ENCODE measurements at places on chromosomes 7 and 10.

GRCh38 chr10:80324086-80324485, 32.5 kb downstream of the DYDC1 start:
- DNase-seq, result no peak

DNA sequence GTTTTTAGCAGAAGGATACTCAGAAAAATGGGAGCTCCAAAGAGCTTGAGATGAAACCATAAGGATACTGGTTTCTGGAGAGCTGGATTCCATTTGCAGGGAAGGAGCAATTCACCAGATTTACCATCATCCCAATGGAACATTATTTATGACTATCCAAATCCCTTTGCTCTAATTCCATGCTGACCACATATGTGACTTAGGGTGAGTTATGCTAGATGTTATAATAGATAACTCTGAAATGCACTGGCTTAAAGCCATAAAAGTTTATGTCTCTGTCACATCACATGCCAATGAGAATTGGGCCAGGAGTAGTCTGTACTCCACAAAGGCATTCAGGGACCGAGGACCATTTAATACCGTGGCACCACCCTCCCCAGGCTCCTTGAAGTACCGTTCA, 185.2 kb downstream of the SKIDA1 start:
- no peak for DNase-seq

DNA sequence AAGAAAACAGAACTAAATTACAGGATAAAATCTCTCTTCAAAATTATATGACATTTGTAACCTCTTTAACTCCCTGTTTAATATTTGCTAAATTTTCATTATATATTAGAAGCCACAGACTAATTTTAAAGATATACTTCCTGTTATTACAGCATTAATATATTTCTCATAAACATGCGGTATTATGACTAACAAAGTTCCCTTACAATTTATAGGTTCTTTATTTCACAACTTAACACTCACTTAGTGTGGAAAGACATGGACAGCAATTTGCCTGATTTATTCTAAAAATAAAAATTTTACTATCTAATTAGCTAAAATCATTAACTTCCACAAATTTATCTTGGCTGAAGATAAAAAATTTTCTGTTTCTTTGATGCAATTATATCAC, 29.0 kb downstream of the CTNNA3 start:
- DNase-seq, result no peak

GRCh38 chr7:47763063-47763974, 181.4 kb upstream of the TNS3 start:
- no peak for DNase-seq

GRCh38 chr7:41536122-41536872, 166.6 kb downstream of the INHBA start:
- no peak for DNase-seq

- peak; percentile 96 for DNase-seq
These were observed at the start of gene RBM17 for GRCh38 chr10:6088721-6089333. Gene RBM17, plus strand, starts transcription at chr10:6089034. Its CDS starts 8,032 bp downstream, at chr10:6097066.

- no peak for DNase-seq
These were observed 30.5 kb downstream of the NSUN6 start for GRCh38 chr10:18620856-18621255.

DNA sequence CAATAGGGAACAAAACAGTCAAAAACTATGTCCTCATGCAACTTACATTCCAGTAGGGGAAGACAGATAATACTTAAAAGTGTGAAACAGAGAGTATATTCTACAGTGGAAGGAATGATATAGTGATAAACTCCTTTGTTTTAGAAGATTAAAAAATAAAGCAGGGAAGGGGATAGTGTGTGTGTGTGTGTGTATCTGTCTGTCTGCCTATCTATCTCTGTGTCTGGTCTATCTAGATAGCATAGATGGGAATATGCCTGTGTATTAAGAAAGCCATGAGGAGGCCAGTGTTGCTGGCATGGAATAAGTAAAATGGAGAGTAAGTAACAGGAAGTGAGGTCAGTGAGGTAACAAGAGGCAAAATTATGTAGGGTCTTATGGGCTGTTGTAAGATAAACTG, 42.2 kb downstream of the EXOC6 start:
- DNase-seq, result no peak

GRCh38 chr7:27684491-27684890, 21.8 kb upstream of the HIBADH start:
- DNase-seq, result no peak

DNA sequence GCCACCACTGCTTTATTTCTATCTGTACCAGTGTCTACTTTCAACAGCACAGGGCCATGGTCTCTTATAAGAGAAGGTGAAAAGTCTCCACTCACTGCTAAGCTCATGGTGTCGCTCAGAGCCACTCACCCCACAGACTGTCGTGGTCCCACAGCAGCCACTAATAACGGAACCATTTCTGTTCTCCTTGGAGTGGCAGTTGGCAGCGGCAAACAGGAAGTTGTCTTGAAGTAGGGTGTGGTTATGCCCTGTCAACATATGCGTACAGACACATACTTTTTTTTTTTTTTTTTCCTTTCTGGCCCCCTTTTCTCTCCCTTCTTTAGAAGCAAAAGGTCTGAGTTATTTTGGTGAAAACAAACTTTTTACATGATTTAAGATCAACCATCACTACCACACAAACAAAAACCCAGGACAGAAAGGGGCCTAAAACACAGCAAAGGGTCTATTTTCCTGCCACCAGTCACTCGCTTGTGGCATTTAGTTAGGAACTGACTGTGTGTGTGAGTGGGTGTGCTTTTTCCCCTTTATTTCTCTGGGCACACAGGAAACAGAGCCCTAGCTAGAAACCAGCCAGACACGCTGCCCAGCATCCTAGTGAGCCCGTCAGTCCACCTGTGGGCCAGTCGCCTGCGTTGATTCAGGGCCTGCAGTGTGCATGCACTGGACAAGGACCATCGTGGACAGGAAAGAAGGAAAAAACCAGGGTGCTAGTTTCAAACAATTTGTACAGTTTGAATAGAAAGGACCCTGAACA, 96.7 kb upstream of the EFCAB10 start:
- no peak for DNase-seq

DNA sequence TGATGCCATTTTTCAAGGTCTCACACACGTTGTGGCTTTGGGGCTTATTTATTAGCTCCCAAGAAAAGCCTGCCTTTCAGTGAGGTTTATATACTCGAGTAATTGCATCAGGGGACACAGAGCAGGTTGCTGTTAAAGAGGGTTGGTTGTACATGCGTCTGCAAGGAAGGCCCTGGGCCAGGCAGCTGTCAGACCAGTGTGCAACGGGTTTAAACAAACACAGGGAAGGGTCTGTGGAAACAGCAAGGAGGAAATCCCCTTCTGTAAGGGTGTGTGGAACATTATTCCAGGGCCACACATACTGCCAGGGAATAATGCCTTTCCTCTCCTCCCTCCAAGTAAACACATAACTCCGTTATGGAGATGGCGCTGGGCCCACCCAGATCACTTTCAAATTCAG, 1.7 kb upstream of the CHST15 start:
- no peak for DNase-seq

- no peak for DNase-seq
These were observed 7.2 kb upstream of the CADPS2 start for GRCh38 chr7:122893486-122893885.

GRCh38 chr10:44968091-44968490, 8.5 kb downstream of the RASSF4 start:
- DNase-seq, result no peak

DNA sequence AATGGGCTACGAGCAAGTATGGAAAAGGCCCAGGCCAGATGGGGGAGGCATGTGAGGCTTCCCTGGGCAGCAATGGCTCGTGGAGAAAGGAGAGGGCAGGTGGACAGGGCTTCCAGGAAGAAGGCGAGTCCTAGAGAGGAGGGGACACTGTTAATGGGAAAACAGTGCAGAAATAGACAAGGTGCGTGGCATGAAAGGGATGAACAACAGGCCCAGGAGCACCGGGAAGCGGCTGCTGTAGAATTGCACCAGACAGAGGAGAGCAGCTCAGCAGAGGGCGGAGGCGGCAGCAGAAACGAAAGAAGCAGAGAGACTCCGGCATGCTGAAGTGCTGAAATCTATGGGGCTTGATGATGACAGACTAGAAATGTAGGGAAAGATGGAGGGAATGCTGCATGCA, 102.1 kb downstream of the PIP4K2A start:
- DNase-seq, result no peak

DNA sequence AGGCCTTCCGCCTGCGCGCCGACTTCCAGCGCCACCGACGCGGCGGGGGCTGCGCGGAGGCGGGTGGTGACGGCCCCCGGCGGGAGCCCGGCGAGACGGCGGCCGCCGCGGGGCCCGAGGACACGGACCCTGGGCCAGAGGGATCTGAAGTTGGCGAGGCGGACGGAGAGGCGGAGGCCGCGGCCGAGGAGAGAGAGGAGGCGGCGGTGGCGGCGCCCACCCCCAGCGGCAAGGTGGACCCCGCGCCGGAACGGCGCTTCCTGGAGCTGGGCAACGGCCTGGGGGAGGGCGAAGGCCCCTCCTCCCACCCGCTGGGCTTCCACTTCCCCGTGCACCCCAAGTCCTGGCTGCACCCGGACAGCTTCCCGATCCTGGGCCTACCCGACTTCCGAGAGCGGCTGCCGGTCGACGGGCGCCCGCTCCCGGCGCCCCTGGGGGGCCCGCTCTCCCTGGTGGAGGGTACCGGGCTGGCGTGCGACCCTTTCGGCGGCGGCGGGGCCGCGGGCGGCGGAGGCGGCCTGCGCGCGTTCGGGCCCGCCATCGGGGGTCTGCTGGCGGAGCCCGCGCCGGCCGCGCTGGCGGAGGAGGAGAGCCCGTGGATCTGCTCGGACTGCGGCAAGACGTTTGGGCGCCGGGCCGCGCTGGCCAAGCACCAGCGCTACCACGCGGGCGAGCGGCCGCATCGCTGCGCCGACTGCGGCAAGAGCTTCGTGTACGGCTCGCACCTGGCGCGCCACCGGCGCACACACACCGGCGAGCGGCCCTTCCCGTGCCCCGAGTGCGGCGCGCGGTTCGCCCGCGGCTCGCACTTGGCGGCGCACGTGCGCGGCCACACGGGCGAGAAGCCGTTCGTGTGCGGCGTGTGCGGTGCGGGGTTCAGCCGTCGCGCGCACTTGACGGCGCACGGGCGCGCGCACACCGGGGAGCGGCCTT, 16.2 kb downstream of the ZNF316 start:
- DNase-seq, result peak; percentile 2

DNA sequence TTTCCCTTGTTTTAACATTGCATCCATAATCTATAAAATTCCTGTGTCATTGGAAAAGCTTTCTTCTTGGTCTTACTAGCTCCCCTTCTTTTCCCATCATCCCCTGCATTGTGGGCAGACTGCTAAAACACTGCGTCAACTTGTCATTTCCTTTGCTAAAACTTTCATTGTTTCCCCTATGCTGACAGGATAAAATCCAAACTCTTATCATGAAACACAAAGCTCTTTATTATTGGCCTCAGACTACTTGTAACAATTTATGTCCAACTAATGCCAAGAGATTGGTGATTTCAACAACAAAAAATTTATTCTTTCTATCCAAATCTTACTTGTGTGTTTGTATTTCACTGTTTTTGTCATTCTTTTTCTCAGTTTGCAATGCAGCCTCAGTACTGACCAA, 339.1 kb downstream of the HGF start:
- DNase-seq, result no peak

- no peak for DNase-seq
These were observed 111.4 kb downstream of the SRPK2 start for GRCh38 chr7:105277341-105277740.

DNA sequence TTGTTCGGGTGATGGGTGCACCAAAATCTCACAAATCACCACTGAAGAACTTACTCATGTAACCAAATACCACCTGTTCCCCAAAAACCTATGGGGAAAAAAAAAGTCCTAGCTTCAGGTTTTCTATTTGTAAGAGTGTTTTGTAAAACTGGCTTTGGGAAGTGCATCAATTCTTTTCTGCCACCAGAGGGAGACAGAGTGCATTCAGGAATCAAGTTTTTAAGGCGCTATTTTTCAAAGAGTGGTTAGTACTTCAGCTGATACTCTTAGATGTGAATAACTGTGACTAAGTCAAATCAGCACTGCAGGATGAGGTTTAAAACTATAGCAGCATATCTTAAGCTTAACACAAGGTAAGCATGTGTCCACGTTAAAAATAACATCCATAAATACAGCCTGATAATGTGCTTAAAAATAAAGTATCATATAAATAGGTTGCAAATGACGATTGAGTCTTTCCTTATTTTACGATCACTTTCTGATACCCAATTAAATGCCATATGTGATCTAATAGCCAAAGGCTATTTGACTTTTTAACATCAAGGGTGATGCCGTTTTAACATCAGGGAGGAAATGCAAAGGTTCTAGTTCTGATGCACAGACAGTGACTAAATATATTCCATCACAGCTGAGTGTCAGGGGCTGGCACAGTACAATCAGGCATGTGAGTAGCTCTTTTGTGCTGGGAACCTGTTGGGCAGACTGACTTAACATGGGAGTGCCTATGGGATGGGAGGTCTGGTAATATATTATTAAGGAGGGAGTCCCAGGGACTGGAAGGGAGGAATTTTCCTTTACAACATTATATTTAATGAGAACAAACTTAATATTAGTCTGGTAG, 10.6 kb upstream of the LYZL2 start:
- DNase-seq, result no peak

- no peak for DNase-seq
These were observed 67.2 kb upstream of the ZPBP start for GRCh38 chr7:50160206-50160605.

GRCh38 chr10:127245456-127245855, 49.1 kb upstream of the INSYN2A start:
- no peak for DNase-seq

DNA sequence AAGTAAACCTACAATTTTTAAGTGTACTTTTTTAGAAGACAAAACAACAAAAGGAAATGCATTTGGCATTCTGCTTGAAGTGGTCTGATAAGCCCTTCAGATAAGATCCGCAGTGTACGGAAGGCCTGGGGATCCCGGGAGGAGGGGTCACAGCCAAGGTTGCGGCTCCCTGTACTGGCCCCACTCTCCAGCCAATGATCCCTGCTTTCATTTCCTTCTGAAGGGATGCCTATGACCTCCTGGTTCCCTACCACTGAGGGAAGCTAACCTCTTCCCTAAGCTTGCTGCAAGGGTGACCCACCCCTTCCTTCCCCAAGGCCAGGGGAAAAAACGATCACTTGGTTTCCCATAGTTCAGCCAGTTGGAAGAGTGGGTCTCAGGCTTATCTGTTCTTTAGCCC, 5.3 kb downstream of the DENND2A start:
- DNase-seq, result no peak

GRCh38 chr7:43248961-43249822, 136.7 kb downstream of the HECW1 start:
- peak; percentile 47 for DNase-seq

DNA sequence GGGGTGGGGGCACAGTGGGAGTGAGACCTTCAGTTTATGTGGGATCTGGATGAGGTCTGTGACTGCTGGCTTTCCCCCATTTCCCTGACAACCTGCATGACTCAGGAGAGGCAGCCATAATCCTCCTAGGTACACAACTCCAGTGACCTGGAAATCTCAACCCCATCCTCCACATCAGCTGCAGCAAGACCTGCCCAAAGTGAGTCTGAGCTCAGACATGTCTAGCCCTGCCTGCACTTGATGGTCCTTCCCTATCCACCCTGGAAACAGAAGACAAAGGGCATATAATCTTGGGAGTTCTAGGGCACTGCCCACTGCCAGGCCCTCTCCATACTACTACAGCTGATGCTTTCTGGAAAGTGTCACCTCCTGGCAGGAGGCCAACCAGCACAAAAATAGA, 75.6 kb downstream of the GRM8 start:
- no peak for DNase-seq

All from dorsolateral prefrontal cortex (tissue), 122 donors.